ENCODE measurements at places on chromosomes 13 and 19. TPM values are rescaled to one million over a fixed set of nuclear protein-coding genes. Genes with fewer than 3 reads are reported as not detected.

SHISA7 gene
- 1.0 TPM for total RNA-seq

DNA sequence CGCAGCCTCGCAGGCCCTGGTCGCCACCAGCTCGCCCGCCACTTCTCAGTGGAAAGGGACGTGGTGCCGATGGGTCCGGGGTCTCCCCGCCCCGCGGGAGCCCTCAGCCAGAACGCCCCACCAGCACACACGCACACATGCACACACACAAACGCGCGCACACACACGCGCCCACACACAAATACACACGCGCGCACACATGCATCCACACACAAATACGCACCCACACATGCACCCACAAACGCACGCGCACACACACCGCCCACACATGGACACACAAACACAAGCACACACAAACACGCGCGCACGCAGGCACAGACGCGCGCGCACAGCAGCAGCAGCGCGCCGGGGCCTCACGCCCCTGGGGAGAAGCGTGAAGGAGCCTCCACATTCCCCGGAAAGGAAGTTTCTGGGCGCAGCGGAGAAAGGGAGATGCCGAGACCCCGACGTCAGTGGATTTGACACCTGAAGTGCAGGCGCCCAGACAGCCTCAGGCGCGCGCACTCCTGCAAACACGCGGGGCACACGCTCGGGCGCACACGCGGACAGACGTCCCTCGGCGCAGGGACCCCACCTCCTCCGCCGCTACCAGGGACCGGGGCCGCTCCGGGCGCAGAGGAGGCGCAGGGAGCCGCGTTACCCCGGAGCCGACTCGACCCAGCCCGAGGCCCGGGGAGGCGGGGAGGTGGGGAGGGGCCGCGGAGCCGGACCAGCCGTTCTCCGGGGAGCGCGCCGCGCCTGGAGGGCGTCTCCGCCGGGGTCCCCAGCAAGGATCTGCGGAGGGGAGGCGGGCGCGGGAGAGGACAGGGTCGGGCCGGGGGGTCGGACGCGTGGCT, 622 bp downstream of the RASA3 start:
- H3K27me3 ChIP-seq: no peaks in the 10 kb centered on the region
- H3K4me1 ChIP-seq: peaks cover 35% of the 10 kb centered on the region
- no peak for DNase-seq
- H3K36me3 ChIP-seq: no peaks in the 10 kb centered on the region

DNA sequence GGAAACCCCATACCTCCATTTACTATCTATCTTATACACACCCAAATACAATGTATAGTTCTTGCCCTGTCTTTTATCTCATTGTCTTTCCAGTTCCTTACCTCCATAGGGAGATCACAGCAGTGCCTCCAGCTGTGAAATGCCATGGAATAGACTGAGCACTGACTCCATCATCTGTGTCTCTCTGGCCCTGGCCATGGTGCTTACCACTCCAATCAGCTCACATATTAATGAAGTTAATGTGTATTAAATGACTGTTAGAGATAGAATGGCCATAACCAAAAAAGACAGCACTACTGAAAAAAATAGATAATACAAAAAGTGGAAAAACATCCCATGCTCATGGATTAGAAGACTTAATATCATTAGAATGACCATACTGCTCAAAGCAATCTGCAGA, 240.4 kb upstream of the SOX21 start:
- H3K4me3 ChIP-seq: no peak overlapping the region
- no peaks in the 10 kb centered on the region for H3K27me3 ChIP-seq
- H3K27ac ChIP-seq: no peak overlapping the region
- H3K4me1 ChIP-seq: no peaks in the 10 kb centered on the region
- DNase-seq: no peak

DNA sequence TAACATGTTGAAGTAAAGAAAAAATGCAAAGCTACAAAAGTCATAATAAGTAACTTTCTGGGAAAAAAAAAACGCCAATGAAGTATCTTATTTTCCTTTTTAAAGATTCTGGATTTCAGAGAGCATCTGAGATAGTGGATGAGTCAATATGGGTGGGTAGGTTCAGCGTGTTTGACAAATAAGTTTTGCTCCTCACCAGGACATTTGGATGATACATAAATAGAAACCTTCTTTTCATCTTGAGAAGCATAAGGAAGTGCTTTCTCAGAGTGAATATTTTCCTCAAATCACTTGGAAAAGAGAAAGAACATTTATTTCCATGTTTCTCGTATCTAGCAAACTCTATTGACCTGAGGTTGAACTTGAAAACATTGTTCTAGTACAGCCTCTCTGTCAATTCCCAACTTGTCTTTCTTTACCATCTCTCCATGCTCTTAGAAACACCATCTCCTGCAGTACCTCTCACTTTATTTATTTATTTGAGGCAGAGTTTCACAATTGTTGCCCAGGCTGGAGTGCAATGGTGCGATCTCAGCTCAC, 463.2 kb downstream of the KLF5 start:
- no peaks in the 10 kb centered on the region for H3K36me3 ChIP-seq
- no peaks in the 10 kb centered on the region for H3K27me3 ChIP-seq
- no peak overlapping the region for H3K4me3 ChIP-seq

- peak overlapping the region; percentile 88 for H3K4me3 ChIP-seq
- peaks cover 4% of the 10 kb centered on the region for H3K36me3 ChIP-seq
- peak; percentile 59 for DNase-seq
These were observed 1.1 kb downstream of the PPP1R12C start for GRCh38 chr19:55116232-55116858.

DNA sequence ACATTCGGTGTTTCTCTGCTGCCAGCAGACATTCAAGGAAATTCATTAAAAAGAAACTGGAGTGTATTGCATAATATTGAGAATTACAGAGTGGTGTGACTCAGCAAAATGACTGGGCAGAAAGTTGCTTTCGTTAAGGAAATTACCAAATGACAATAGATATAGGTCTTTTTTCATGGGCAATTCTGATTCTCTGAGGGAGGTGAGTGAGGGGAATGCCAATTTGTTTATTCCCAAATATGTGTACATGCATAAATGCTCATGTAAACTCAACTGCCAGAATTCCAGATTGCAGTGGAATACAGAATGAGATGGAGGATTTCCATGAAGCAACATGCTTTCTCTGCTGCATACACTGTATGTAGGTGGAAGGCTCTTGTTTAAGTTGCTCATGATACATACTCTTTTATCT, 1730.1 kb downstream of the SLITRK5 start:
- no peak overlapping the region for H3K4me3 ChIP-seq
- H3K36me3 ChIP-seq: no peaks in the 10 kb centered on the region
- no peaks in the 10 kb centered on the region for H3K4me1 ChIP-seq
- H3K27ac ChIP-seq: no peak overlapping the region

DNA sequence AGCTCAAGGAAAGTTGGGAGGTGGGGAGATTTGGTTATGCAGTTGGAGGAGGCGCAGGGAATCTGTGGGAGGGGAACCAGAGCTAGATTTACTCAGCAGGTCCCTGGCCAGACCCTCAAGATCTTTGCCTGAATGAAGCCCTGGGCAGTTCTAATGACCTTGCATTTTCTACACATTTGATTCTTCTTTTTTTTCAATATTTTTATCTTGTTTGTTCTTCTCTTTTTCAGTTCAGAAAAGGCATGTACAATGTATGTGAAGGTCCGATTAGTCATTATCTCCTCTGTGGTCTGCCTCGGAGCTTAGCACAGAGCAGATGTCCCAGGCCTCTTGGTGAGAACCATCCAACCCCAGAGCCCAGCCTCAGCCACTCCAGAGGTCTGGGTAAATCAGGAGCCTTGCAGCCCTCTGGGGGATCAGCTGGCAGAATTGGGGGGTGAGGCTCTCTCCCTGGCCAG, 24.2 kb downstream of the SERP2 start:
- no peak for DNase-seq
- H3K4me3 ChIP-seq: no peak overlapping the region
- H3K4me1 ChIP-seq: no peaks in the 10 kb centered on the region
- no peaks in the 10 kb centered on the region for H3K27me3 ChIP-seq
- no peak overlapping the region for H3K27ac ChIP-seq

All from H1 (cell line).